GM13977 (cell line): ENCODE measurements at places on chromosomes 4 and X.

DNA sequence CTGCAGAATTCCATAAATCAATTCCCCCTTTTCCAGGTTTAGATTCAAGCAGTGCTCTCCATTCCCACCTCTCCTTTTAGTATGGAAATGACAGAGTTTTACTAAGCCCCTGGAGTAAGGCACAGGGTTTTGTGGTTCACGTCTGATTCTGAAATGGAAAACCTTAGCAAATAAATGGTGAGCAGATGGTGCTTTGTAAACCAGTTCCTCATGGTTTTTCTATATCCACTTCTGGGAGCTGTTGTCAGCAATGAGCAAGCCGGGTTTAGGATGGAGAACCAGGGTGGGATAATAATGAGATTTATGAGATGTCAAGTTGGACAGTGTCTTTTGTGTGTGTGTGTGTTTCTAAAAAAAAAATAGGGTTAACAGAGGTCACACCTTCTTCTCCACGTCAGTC lies 113.8 kb upstream of the RBPJ start:
- DNase-seq, result no peak

- DNase-seq, result no peak
Observed at GRCh38 chr4:28675582-28675981, 1814.9 kb downstream of the STIM2 start.

GRCh38 chr4:128286474-128287058 lies 1.0 kb downstream of the PGRMC2 start:
- DNase-seq, result peak; percentile 67

DNA sequence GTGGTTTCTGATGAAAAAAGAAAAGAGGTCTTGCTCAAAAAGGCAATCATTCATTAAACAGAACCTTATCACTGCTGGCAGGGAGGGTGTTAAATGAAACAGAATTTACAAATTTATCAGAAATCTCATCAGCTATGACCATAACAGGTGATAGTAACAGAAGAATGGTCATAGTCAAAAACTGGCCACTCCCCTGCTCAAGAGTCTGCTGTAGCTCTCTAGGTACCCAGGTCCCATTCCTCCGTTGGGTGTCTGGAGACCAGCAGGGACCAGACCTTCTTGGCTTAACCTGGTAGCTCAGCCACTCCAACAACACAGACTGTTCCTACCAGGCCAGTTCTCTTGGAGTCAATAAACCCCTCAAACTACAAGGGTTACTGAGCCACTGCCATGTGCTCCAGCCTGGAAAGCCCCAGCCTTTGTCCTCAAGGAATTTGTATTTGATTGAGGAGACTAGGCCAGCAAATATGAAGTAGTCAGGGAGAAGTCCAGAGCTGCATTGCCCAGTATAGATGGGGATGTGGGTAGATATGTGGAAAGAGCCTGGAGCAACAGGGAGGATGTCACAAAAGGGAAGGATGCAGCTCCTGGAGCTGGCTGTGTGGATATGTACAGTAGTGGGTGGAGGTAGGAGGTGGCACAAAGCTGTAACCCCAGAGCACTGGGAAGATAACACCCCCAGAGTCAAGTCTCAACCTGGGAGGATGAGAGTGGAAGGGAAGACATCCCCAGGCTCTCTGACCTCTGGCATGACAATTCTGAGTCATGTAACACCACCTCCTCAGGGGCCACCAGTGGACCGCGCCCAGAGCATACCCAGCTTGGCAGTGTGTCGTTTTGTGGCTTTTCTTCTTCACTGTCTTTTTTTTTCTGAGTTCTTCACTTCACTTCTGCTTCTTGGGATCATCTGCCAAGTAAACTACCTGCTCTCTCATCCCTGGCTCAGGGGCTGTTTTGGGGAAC lies 21.9 kb downstream of the RASL11B start:
- DNase-seq, result no peak

DNA sequence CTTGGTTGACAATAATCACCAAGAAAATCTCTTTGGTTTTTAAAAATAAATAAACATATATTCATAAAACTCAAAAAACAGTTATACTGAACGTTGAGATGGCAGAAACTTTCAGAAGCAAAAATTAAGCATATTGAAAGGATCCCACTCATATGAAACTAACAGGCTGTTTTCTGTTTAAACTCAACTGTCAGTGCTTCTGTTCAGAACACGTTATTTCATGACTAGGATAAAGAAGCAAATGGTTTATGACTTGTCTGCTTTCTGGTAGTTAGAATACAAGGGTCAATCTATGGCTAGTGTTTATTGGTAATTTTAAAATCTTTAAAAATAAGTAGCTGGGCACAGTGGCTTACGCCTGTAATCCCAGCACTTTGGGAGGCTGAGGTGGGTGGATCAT lies 4.1 kb downstream of the GPR82 start:
- DNase-seq, result no peak

GRCh38 chr4:8700531-8700930 lies 108.0 kb downstream of the CPZ start:
- DNase-seq, result no peak

DNA sequence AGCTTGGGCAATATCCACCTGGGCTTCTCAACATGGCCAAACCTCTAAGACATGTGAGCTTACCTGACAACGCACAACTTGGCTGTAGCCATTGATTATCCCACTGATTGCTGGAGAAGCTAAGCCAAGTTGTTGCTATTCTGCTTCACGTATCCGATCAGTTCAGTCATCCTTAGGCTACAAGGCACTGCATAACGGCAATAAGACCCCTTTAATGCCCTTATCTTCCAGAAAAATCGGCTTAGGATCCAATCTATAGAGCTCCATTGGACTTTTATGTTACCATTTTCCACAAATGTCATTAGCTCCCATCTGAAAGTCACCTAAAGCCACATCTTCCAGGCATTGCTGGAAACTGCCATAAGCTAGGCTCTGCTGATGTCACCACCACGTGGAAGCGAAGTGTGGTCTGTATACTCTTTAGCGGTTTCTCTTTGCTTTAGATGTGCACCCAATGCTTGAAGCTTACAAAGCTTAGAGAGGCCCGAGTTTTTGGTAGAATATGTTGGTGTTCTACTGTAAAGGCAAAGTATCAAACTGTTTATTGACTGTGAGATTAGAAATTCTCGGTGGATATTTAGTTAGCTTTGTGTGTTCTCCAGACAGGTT lies 163.1 kb downstream of the CPE start:
- DNase-seq, result no peak

DNA sequence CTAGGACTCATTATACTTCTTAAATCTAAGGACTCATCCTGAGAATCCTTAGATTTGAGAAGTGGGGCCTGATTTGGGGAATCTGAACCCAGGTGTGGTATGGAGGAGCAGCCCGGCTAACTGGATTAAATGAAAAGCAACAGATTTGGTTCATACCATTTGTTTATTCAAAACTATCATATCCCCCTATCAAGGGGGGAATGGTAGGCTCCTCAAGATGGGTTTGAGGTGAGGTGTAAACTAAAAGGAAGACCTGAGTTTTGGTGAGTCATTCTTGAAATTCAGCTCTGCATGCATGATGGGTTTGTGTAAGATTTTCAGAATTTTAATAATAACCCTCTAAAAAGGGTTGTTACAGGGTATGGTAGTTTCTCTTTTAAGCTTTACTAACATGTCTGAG lies 53.4 kb downstream of the CASP6 start:
- DNase-seq, result peak; percentile 75

- DNase-seq, result no peak
Observed at GRCh38 chr4:136741468-136741867, 790.8 kb downstream of the PCDH18 start.

DNA sequence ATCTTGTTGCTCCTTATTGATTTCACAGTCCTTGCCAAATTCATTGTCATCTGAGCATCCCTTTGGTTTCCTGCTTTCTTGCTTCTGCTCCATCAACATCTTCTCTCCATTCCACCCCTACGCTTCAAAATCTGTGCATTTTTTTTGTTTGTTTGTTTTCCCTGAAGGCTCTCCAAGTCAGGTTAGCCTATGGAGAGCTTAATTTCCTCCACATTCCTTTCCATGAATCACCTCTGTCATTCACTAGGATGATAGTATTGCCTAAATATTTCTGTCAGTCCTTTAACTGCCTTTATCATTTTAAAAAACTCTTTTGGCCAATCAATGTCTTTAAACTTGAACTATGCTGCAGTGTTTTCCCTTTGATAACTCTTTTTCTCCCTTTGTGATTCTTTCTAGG lies 67.7 kb downstream of the PPARGC1A start:
- no peak for DNase-seq

- DNase-seq, result no peak
Observed at GRCh38 chr4:168699224-168699878, 202.5 kb downstream of the PALLD start.

GRCh38 chr4:184019076-184019475 lies 114.0 kb downstream of the STOX2 start:
- DNase-seq, result no peak
